Foreskin melanocyte (primary cell): ENCODE measurements at places on chromosomes 11 and 22.
A peak's percentile ranks its signal among the peaks of the same experiment; 100 is the strongest.

- no peak for DNase-seq
Observed at GRCh38 chr11:3907590-3907989, 52.1 kb downstream of the STIM1 start.

DNA sequence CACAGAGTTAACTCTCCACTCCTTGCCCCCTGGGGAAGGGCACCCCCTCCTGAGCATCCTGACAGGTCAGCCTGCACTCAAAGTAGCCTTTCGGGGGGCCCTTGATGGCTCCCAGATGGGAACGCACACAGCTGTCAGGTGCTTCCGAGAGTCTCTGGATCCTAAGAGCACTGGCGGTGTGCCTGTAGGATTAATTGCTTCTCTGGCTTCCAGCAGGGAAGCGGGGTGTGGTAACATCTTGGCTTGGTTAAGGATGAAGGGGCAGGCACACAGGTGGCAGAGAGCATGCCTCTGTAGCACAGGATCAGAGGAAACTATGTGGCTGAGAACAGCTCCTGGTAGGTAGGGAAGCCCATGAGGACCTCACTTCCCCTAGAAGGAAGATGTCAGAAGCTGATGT, 199.8 kb downstream of the MIAT start:
- no peak for DNase-seq

DNA sequence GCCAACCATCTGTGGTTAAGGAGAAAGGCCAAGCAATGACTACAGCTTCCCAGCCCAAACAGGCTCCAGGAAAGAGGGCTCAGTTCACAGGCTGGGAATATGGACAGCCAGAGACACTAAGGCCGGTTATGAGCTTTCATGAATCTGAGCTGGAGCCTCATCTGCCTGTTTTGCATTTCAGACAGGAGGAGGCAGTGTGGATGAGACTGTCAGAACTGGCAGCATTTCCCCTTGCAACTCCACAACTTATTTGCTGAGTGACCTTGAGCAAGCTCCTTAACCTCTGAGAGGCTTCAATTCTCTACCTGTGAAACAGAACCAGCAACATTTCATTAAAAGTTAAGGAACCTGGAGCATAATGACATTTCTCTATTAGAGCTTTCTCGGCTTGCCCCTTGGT, 264.0 kb downstream of the ETS1 start:
- DNase-seq = no peak

- DNase-seq = no peak
Observed at GRCh38 chr11:106321601-106322000, 244.1 kb downstream of the AASDHPPT start.

GRCh38 chr11:124415356-124415923, 9.2 kb downstream of the OR8B4 start:
- DNase-seq = peak; percentile 6

DNA sequence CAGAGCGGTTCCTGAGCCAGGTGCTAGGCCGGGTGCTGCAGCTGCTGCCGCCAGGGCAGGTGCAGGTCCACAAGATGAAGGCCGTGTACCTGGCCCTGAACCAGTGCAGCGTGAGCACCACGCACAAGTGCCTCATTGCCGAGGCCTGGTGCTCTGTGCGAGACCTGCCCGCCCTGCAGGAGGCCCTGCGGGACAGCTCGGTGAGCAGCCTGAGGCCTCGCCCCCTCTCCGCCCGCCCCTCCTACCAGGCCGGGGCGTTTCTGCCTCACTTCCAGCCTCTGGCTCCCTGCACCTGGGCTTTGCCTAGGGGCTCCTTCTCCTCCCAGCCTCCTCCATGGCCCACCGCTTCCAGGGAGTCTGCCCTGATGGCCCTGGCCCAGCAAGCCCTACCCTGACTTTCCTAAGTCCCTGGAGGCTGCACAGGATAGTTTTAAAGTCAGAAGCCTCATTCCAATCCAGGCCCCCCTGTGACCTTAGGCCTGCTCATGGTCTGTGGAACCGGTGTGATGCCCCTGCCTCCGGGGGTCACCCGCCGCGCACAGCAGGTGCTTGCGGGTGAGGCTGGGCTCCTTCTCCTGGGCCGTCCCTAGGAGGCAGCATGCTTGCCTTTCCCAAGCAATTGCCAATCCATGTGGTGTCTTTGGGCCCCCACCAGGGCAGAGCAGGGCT, 5.5 kb downstream of the TCIRG1 start:
- no peak for DNase-seq

DNA sequence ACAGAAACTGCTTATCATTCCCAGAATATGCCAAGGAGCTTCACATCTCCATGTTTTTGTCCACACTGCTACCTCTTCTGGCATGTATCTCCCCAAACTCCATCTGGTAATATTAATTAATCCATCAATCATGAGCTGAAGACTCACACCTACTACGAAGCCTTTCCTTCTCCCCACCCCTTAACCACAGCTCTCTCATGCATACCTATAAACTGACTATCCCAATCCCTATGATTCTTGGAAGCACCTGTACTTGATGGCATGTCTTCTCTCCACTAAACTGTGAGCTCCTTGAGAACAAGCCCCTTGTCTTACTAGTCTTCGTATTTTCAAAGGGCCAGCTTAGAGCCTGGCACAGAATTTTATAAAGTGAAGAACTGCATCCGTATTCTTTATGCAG, 47.3 kb downstream of the RELT start:
- DNase-seq = no peak

DNA sequence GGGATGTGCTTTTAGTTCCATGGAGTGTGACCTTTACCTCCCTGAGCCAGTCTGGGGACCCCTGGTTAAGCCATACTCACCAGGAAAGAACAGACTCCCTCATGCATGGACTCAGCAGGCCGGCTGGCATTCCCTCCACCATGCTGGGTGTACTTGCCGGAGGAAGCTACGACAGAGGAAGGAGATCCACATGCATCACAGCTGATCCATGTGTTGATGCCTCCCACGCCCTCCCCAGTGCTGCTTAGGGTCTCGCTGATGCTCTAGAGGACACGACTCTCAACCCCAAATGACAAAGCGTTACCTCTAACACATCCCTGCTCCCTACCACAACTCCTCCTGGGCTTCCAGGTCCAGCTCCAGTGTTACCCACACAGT, 39.8 kb downstream of the GAB4 start:
- DNase-seq = no peak

GRCh38 chr11:82754410-82754809, 20.7 kb upstream of the FAM181B start:
- no peak for DNase-seq

- DNase-seq = no peak
Observed at GRCh38 chr11:70953720-70954119, 298.7 kb downstream of the SHANK2 start.

DNA sequence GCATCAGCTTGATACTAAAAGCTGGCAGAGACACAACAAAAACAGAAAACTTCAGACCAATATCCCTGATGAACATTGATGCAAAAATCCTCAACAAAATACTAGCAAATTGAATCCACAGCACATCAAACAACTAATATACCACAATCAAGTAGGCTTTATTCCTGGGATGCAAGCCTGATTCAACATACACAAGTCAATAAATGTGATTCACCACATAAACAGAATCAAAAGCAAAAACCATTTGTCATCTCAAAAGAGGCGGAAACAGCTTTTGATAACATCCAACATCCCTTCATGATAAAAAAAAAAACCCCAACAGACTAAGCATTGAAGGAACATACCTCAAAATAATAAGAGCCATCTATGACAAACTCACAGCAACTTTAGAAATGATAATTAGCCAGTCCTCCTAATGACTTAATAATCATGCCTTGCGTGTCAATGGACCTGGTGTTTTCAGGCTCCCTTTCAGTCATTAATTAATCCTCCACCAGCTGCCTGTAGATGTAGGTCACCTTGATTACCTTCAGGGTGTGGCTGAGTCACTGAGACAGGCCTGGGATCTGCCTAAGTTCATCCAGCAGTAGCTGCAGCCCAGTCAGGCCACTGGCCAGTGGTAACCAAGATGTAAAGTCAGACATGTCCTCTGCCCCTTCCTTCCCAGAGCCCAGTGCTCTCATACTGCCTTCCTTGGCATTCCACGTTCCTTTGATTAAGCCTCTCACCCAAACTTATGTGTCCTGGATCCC, 109.8 kb downstream of the EHF start:
- no peak for DNase-seq

- no peak for DNase-seq
Observed at GRCh38 chr11:128902515-128903066, 11.4 kb downstream of the KCNJ5 start.

DNA sequence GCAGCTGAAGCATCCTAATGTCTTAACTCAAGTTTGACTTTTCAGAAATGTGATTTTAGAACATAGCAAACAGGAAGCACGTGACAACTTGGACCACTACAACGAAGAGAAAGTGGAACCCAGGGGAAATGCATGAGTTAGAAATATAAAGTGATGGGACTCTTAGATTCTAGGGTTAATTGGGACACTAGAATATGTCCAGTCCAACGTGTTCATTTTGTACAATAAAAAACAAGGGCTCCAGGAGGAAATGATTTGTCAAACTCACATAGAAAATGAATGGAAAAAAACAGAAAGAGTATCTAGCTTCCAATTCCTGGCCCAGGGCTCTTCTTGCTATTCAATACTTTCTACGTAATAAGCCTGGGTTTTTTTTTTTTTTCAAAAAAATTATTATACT, 30.7 kb downstream of the TIMP3 start:
- no peak for DNase-seq

DNA sequence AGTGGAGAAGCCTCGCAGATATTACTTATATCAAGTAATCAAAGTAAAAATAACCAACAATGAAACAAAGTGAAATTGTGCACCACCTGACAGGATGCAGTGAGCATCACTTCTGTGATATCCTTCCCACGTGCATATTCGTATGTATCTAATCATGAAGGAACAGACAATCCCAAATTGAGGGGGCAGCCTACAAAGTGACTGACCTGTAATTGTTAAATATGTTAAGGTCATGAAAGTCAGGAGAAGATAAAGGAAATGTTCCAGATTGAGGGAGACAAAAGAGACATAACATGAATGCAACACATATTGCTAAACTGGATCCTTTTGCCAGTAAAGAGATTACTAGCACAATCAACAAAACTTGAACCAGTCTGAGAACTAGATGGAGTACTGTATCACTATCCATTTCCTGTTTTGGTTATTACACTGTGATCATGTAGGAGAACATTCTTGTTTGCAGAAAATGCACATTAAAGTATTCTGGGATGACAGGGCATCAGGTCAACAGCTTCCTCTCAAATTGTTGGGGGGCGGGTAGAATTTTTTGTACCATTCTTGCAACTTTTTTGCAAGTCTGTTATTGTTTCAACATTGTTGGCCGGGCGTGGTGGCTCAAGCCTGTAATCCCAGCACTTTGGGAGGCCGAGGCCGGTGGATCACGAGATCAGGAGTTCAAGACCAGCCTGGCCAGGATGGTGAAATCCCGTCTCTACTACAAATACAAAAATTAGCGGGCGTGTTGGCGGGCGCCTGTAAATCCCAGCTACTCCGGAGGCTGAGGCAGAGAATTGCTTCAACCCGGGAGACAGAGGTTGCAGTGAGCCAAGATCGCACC, 2.0 kb downstream of the SBF2 start:
- no peak for DNase-seq

- DNase-seq = no peak
Observed at GRCh38 chr11:35717520-35717919, 54.9 kb downstream of the TRIM44 start.

DNA sequence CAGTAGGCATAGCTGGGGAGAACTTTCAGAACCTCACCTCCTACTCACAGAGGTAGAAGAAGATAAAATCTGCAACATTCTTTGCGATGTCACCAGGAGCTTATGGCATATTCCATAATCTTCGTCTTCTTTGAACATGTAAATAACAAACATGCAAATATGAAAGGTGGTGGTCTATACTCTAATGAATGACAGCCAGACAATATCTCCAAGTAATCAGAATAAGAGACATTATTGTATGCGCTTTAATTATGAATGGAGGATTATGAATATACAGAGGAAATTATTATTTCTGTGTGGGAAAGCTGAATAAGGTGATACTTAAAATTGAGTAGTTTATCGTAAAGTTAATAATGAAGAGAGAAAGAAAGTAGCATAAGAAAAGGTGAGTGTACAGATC, at the start of gene OR52B4:
Gene OR52B4, minus strand, starts transcription at position 101 of the 400 bp plus-strand sequence. Its CDS starts 91 bp downstream, at position 10.
- DNase-seq = no peak

GRCh38 chr11:124534051-124534450, 9.4 kb downstream of the OR8B12 start:
- DNase-seq = no peak

- no peak for DNase-seq
Observed at GRCh38 chr22:26884921-26885320, 227.5 kb downstream of the MIAT start.

DNA sequence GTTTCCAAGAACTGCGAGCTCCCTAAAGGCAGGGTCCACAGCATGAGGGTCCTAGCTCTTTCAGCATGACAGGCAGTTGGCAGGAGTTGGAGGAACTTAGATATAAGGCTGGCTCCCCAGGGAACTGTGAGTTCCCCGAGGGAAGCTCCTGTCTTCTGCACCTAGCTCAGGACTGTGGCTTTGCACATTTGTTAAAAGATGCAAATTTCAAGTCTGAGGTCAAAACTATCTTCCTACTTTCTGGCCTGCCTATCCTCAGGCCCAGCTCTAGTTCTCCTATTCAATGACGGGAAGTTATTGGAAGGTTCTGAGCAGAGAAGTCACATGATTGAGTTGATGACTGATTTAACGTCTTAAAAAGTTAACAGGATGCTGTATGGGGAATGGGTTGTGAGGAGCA, 11.7 kb upstream of the UCP3 start:
- DNase-seq = no peak

- no peak for DNase-seq
Observed at GRCh38 chr11:70030412-70030811, 47.7 kb upstream of the ANO1 start.

DNA sequence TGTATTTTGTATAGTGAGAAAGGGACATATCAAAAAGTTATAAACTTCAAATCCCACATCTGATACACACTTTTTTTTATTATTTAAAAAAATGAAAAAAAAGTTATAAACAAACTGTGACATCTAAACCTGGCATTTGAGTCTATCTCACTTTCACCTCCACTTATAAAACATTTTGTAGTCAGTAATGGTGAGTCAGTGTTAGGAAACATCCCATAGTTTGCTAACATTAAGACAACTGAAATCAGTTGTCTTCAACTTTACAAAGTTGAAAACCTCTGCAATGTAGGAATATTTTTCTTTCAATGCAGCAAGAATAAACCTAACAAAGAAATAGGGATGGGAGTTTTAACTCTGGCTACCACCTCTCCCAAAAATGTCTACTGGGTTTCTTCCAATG, 47.7 kb downstream of the SLC35F2 start:
- no peak for DNase-seq

DNA sequence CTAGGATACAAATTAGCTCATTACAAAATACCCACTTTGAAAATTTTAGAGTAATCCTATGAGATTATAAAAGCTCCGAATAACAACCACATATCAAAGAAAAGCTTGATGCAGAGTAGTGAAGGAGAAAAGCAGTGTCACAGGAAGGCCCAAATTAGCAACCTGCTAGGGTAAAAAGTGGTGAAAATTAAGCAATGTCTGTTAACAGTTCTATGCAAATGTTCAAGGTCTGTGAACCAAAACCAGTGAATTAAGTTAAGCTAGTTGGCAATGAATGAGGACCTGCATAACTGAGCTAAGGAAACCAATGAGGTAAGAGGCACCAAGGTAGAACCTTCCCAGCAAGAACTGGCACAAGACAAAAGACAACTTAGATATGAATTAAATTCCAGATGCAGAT, 29.6 kb downstream of the PRDM10 start:
- DNase-seq = no peak

GRCh38 chr22:50562523-50563412, at the start of gene SYCE3:
Gene SYCE3, minus strand, starts transcription at chr22:50562919. Its CDS starts 6,514 bp downstream, at chr22:50556405.
- peak; percentile 82 for DNase-seq
